ENCODE measurements at places on chromosomes 13 and 19.

DNA sequence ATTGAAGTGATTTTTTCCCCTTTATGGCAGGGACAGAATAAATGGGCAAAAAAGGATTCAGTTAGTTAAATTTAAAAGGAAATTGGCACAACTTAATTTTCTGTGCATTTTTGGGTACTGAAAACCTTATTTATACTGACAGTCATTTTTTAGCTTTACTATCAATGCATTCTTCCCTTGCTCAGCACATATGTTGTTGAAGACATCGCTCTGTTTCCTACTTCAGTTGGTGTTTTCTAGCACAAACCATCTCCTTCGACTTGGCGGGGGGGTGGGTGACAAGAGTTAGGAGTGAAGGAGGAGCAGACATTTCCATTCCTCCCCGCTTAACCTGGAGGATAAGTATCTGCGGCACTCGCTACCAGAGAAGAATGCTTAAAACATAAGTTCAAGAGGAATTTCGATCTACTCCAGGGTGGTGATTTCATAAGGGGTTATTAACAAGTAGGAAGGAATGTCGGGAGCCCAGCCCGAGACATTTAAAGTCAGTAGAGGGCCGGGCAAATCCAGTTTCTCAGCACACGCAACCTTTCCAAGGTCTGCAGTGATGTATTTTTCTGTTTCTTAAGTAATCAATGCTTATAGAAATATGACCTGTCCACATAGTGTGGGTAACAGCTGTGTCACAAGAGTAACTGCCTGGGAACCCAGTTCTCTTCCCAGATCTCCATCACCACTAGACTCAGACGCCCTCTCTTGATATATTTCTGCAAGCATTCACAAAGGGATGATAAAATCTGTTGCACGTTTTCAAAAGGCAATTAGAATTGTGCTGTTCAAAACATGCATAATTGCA, 525.8 kb downstream of the MYO16 start:
- DNase-seq: no peak

GRCh38 chr19:56942756-56943155, 102.2 kb upstream of the PEG3 start:
- DNase-seq: peak; percentile 4

DNA sequence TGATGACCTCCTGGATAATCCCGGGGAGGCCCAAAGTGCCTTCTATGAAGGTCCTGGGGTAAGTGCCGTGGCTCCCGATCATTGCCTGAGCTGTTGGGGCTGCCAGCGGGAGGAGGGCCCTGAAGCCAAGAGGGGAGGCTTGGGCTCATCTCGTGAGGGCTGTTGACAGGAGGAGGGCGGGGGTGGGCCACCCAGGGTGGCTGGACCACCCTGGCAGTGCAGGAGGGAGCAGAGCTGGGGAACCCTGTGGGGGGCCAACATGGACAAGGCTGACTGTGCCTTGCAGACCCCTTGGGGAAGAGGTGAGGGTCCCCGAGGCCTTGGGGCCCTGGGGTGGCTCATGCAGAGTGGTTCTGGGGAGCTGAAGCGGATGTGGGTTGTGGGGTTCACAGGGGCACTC, 37.4 kb upstream of the EHD2 start:
- DNase-seq: no peak

DNA sequence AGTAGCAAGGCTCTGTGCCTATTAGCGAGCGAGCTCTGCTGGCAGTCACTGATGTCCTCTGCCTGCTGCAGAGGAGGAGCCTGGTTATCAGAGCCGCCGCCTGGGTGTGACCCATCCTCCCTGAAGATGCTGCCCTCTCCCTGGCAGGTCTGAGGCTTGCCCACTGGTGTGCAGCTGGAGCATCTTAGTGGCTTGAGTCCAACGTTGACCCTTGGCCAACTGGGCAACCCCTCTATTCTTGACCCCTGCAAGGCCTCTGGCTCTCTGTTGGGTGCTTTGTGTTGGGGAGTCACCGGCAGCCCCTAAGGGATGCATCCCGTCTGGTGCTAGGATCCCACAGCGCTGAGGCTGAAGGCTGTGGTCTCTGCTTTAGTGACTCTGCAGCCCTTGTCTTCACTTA, 277.9 kb upstream of the SOX1 start:
- no peak for DNase-seq

GRCh38 chr13:105327581-105328126, 1207.8 kb downstream of the EFNB2 start:
- no peak for DNase-seq

DNA sequence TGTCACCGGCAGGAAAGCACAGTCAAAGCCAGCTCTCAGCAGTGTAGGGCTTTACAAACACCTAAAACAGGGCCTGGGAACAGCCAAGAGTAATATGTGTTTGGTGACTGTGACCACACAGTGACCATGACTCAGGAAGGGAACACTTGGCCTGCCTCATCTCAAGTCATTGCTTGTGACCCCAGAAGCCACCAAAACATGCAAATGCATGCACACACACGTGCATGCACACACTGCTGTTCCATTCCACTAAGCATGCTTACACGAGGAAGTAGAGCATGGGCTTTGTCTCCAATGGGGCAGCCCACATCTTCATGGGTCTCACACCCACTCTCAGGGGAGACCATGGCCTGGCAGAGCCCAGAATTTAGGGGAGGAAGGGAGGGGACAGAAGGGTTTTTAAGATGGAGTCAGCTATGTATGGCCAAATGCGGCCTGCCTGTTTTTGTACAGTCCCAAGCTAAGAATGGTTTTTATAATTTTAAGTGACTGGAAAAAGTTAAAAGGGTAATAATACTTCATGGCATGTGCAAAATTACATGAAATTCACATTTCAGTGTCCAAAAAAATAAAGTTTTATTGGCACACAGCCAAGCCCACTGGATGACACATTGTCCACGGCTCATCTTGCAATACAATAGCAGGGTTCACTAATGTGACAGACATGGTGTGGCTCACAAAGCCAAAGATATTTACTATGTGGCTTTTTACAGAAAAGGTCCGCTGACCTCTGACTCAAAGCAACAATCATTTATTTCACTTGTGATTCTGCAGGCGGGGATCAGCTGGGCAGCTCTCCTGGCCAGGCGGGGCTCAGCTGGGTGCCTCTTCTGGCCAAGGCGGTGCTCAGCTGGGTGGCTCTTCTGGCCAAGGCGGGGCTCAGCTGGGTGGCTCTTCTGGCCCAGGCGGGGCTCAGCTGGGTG, 17.3 kb downstream of the ZFR2 start:
- DNase-seq: no peak

DNA sequence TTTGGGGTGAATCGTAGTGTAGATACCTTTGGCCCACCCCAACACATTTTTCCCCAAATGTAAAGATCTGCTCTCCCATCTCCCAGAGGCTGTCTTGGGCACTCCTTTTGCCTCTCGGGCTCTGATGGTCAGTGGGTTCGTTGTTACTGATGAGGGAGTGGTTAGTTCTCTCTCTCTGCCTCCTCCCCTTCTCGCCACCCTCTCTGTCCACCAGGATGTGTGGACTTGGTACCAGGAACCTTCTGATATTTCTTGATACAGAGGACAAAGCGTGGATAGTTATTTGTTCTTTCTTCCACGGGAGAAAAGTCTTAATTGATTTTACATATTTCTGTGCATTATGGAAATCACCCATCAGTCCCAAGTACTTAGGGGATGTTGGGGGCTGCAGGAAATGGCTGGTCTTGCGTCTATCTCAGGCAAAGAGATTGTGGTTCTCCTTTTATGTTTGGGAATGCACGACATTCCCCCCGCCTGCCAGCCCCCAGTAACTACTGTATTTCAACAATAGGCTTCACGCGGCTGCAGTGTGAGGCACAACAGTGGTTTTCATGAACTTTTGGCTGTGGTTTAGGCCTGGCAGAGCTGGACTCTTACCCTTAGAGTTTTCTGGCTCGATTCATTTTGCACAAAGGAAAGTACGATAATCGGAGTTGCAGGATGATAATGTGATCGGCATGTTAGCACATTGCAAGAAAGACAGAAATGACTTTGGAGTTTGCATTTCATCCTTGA, 79.0 kb upstream of the ZNF536 start:
- no peak for DNase-seq

DNA sequence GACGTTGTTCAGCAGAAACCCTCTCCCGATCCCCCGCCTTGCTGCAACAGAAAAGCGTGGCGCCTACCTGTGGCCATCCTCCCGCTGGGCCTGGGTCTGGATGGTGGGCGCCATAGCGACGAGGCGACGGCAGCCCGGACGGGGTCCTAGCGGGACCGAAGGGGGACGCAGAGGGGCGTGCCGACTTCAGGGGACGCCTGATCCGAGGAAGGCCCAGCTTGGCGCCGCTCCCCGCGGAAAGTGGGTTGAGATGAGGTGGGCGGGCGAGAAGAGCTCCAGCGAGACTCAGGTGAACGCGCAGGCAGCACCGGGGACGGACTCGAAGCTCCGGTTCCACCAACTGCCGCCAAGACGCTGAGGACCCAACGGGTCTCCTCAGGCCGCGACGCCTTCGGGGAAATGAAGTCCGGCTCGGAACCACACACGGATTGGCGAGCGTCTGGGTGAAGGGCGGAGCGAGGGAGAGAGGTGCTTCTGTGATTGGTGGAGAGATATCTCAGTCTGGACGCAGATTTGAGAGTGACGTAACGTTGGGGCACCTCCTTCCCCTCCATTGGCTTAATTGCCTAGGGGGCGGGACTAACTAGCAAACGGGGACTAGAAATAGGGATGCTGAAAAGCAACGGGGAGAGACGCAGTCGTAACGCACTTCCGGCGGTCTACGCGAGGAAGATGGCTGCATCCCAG, at the start of the genes MED29 and PAF1:
Gene MED29, plus strand, starts transcription at position 628 of the 687 bp plus-strand sequence. Its CDS starts 45 bp downstream, at position 673.
Gene PAF1, minus strand, starts transcription at position 356 of the 687 bp plus-strand sequence. Its CDS starts 242 bp downstream, at position 114.
- peak; percentile 92 for DNase-seq

GRCh38 chr19:7699417-7700401, 2.2 kb downstream of the FCER2 start:
- no peak for DNase-seq

- DNase-seq: no peak
These were observed 44.7 kb downstream of the TPT1 start for GRCh38 chr13:45296259-45296658.

DNA sequence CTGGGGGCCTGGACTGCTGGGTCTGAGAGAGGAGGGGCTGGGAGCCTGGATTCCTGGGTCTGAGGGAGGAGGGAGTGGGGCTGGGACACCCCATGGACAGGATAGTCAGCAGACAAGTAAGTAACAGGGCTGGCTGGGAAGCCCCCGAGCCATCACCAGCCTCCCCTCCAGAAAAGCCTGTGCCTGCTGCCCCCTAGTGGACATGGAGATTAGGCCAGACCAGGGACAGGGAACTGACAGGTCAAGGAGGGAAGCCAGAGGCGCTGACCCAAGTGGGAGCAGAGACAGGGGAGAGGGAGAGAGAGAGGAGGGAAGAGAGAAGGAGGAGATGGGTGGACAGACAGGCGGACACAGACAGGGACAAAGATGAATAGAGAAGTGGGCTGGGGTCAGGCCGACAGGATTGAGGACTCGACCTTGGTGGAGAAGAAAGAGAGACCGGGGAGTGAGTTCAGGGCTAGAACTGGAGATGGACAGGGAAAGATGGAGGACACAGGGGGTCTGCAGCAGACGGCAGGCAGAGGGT, 6.7 kb upstream of the ERFL start:
- peak; percentile 69 for DNase-seq

DNA sequence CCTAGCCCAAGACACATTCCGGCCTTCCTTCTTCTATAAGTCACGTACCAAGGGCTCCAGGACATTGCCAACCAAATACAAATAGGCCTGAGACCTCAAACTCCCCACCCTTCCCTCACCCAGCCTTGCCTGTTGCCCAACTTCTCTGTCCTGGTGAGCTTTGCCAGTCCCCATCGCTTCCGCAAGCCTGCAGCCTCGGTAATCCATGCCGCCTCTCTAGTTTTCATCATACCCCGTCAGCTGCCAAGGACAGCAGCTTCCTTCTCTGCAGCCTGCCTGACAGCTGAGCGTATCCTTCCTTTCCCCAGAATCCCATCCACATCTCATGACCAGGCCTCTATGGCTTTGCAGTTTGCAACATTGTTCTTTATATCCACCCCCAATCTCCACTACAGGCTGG, 36.6 kb upstream of the POMP start:
- no peak for DNase-seq

DNA sequence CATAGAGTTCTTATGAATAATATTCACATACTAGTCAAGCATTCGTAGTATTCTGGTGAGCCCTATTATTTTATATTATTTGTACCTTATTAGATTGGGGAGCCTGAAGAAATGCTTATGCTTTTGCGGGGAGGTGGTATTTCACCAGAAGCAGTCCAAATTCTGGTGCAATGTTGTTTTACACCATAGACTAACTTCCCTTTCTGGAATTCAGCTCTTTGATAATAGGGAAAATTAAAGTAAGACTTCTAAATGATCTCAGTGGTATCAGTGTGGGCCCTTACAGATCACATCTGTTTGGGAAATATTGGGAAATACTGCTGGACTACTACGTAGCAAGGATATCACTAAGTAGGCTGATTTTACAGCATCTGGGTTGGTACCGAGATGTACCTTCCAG, 34.2 kb downstream of the KCTD12 start:
- DNase-seq: no peak

DNA sequence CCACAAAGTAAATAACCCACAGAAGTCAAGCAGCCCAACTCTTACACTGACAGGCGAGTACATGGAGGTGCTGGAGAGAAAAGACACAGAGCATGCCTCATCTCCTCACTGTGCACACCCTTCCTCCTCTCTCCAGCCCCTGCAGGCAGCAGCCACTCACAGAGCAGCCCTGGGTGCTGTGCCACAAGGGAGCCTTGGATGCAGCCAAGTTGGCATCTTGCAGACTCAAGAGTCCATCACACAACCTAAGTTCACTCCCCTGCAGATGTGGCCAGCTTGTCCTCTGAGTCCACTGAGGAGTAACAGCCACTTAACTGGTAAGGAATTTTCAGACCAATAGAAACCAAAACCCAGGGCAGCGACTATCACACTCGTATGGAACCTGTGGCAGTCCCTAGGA, 47.4 kb downstream of the BRD4 start:
- DNase-seq: no peak

- peak; percentile 79 for DNase-seq
These were observed at the start of gene POU2F2 for GRCh38 chr19:42132030-42132628. Gene POU2F2 (minus strand): TSS chr19:42132446. CDS start chr19:42132411, 35 bp downstream.

DNA sequence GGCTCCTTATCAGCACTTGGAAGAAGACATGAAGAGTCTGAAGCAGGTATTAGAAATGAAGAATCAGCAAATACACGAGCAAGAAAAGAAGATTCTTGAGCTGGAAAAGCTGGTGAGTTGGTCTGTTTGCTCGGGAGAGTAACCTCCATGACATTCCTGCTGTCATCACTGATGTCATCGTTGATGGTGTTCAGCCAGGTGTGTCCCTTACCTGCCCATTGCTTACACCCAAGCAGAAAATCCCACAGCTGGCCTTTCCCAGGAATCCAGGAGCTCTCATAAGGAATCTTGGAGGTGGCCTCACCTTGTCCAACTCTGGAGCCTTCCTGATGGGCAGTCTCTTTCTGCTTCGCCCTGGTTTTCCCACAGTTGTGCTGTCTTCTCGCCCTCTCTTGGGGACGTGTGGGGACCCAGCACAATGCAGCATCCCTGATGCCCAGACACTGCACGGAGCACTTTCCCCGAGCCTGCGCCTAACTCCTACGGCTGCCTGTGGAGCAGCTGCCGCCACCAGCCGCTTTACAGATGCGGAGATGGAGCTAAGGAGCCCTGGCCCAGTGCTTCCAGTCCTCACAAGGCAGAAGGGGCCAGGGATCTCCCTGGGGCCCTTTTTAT, 97.0 kb downstream of the SLC7A1 start:
- DNase-seq: no peak

Data from activated naive CD8-positive, alpha-beta T cell treated with anti-CD3 and anti-CD28 coated beads, Interleukin-2, amount 50 U/mL, for 16 hours (primary cell).